ENCODE measurements at places on chromosomes 6 and 20.

- no peak for DNase-seq
Measured at GRCh38 chr20:32321390-32321789, 36.7 kb upstream of the ASXL1 start.

- no peak for DNase-seq
Measured at GRCh38 chr20:10404959-10405530, 29.0 kb downstream of the MKKS start.

DNA sequence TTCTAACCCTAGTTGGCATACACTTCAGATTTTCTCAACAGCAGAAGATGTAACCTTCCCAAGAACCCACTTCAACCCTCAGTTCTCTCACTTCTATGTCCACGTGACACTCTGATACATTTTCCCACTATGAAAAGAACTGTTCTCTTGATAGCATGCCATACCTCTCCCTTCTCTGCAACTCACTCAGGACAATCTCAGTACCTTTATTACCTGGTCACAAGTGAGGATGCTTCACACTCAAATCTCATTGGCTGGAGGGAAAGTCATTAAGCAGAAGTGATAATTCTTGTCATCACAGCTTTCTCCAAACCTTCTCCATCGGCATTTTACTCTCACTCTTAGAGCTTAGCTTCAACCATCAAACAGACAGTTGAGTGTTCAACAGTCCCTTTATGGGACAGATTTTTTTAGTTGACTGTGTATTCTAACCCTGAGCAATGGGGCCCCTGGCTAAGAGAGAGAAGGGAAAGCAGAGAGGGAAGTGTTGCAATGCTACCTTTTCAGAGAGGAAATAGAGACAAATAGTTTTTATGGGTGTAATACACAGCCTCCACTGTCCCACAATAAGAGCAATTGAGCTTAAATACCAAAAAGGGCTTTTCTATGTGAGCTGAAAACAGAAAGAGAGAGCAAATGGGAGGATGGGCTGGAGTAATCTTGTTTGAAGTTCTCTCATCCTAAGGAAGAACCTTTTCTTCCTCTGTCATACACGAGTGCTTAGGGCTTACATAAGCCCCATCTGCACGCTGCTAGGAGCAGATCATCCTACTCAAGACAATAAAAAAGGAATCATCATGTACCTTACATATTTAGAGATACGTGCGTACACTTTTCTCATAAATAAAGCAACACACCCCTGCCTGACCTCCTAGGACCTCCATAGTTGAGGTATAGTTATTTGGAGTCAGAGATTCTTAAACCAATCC lies 16.0 kb downstream of the HLA-DPA1 start:
- DNase-seq = no peak

DNA sequence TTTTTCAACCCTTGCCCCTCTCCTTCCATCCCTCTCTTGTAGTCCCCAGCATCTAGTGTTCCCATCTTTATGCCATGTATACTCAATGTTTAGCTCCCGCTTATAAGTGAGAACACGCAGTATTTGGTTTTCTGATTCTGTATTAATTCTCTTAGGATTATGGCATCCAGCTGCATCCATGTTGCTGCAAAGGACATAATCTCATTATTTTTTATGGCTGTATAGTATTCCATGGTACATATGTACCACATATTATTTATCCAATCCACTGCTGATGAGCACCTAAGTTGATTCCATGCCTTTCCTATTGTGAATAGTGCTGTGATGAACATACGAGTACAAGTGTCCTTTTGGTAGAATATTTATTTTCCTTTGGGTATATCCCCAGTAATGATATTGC lies 66.8 kb downstream of the UNC5CL start:
- no peak for DNase-seq

DNA sequence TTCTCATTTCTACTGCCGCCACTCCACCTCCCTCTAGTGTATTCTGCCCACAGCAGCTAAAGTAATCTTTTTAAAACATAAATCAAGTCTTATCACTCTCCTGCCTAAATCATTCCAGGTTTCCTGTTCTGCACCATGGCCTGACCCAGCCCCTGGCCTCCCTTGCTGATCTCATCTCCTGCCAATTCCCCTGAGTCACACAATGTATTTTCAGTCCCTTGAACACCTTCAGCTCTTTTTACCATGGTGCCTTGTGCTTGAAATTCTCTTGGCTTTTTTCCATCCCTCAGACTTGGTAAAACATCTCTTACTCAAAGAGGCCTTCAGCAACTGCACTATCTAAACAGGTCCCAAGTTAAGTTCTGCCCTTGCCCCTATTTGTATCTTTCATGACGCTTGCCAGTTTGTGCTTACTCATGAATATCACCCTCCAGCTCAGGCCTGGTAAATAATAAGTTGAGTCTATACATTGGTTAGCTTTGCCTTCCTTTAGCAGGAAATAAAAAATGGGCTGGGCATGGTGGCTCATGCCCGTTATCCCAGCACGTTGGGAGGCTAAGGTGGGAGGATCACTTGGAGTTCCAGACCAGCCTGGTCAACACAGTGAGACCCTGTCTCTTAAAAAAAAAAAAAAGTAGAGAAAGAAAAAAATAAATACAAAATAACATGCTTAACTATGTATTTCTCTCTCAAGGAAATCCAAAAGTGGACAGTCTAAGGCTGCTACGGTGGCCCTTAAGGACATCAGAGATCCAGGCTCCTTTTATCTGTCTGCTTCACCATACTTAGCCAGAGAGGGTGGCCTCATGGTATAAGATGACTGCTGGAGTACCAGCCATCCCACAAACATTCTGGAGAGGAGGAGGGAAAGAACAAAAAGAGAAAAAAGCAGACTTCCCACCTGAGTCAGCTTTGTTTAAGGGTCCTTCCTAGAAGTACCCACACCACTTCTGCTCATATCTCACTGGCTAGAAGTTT lies 62.2 kb downstream of the ARFGEF2 start:
- DNase-seq = no peak

GRCh38 chr6:127869772-127870404 lies 31.0 kb downstream of the THEMIS start:
- no peak for DNase-seq

- no peak for DNase-seq
Measured at GRCh38 chr6:40413239-40413638, 173.9 kb downstream of the LRFN2 start.

GRCh38 chr6:16092140-16092539 lies 36.7 kb upstream of the MYLIP start:
- no peak for DNase-seq

- DNase-seq = peak; percentile 43
Measured at GRCh38 chr6:51959744-51960383, 127.5 kb downstream of the PKHD1 start.

- DNase-seq = no peak
Measured at GRCh38 chr6:43242908-43243663, at the start of gene TTBK1. Gene TTBK1, plus strand, starts transcription at chr6:43243481. Its CDS starts 3,180 bp downstream, at chr6:43246661.

DNA sequence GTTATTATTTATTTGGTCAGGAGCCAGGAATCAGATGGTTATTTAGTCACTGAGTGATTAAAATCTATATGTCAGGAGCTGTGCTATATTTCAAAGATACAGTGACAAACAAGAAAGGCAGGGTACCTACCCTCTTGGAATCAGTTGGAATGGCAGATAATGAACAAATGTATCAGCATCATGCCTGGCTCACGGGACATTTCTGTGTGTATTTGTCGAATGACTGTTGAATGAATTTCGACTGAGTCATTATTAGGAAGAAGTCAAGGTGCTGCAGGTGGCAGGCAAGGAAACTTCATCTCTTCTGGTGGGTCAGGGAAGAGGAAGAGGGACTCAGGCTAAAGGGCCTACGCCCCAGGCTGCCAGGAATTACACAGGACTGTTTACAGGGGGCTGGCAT lies 13.6 kb downstream of the PKIG start:
- DNase-seq = no peak

DNA sequence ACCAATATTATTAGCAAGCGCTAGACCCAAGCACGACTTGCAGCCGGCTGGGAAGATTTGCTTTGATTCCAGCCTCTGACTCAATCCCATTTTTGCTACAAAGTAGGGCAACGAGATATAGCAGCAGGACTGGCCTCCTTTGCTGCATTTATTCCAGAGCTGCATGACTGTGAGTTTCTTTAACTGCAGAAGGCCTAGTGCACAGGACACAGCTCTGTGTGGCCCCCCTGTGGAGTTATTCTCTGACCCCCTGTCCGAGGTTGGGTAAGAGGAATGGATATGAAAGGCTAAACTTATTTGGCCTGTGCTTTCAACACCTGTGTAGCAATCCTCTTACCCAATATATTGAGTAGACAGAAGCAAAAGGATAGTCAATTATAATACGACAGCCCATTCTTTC lies 133.3 kb upstream of the SPTLC3 start:
- DNase-seq = no peak

- DNase-seq = no peak
Measured at GRCh38 chr20:47817573-47817972, 32.3 kb upstream of the SULF2 start.

GRCh38 chr6:36627801-36628246 lies 33.7 kb downstream of the SRSF3 start:
- DNase-seq = no peak
